ENCODE measurements at places on chromosomes 11 and 22.

DNA sequence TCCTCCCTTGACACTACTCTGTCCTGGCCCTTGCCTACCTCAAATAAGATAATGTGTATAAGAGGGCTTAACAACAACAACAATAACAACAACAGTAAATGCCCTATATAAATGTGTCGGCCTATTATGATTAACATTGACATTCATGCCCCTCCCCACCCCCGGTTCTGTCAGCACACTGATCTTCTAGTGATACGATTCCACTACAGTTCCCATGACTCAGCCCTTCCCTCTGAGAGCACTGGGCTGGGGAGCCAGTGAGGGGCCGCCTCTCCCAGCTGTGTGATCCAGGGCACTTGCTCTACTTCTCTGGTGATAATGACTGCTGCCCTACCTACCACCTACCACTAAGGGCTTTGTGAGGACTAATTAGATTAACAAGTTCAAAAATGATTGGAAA, 92.2 kb upstream of the PHOX2A start:
- DNase-seq, result no peak

DNA sequence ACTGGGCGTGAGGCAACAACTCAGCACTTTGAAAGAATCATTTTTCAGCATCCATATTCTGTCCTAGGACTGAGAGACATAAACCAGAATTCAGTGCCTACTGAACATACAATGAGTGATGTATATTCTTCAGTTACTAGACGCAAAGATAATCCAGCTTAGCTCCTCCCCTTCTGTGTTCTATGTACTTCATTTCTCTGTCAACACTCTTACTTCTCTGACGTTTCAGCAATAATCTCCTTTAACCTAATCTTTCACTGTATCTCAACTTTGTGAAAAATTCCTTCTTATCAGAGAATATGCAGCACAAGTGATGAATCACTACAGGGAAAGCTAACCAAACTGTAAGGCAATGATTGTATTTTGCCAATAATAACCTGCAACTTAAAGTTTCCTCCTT, 2.5 kb upstream of the OR51B5 start:
- DNase-seq, result no peak

GRCh38 chr11:69099180-69099579, 50.4 kb downstream of the TPCN2 start:
- DNase-seq, result no peak

GRCh38 chr11:119491753-119492510, 69.0 kb upstream of the THY1 start:
- no peak for DNase-seq

- DNase-seq, result no peak
Measured at GRCh38 chr22:25354456-25354855, 135.0 kb downstream of the CRYBB2 start.

DNA sequence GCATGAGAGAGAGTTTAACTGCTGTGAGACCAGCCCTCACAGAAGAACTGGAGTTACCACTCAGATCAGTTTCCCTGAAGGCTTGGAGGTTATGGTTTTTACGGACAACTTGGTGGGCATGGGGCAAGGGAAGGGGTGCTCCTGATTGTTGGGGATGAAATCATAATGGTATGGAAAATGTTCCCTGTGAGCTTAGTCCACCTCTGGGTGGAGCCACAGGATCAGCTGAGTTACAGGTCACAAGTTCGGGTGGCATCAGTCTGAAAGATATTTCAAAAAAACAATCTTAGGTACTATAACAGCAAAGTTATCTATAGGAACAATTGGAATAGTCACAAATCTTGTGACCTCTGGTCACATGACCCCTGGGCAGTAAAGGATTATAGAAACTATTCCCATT, 162.9 kb downstream of the DLG2 start:
- no peak for DNase-seq

DNA sequence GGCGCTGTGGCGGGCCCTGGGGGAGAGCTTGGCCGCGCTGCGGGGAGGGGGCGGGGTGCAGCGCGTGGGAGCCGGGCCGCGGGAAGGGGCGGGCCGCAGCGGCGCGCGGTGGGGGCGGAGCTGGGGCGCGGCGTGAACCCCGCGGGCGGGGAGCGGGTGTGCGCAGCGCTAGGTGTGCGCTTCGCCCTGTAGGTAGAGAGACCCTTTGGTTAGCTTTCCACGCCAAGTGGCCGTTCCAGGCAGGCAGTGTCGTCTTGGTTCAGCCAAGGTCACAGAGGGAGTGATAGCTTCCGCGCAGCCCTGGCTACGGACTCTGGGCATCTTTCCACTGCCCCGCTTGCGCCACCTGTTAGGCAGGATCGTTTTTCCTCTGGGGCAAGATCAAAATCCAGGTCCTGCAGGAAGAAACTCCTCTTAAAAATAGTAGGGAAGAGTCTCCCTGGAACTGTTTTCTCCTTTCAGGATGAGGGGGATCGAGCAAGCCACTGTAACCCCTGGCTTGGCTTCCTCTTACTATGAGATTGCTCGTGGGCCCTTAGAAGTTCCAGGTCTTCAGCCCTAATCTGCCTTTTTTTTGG, 434 bp downstream of the BANF1 start:
- DNase-seq, result peak; percentile 42

GRCh38 chr11:116409238-116409637, 363.5 kb downstream of the BUD13 start:
- no peak for DNase-seq

- DNase-seq, result no peak
Measured at GRCh38 chr11:118618991-118619375, 11.6 kb downstream of the PHLDB1 start.

GRCh38 chr11:130585545-130585944, 137.1 kb downstream of the ADAMTS15 start:
- DNase-seq, result no peak

- peak; percentile 86 for DNase-seq
Measured at GRCh38 chr22:31346733-31347250, 646 bp upstream of the PATZ1 start.

GRCh38 chr11:10930972-10931760, 73.3 kb upstream of the ZBED5 start:
- DNase-seq, result peak; percentile 87

GRCh38 chr22:38461414-38462081, 6.3 kb upstream of the KDELR3 start:
- DNase-seq, result peak; percentile 93

DNA sequence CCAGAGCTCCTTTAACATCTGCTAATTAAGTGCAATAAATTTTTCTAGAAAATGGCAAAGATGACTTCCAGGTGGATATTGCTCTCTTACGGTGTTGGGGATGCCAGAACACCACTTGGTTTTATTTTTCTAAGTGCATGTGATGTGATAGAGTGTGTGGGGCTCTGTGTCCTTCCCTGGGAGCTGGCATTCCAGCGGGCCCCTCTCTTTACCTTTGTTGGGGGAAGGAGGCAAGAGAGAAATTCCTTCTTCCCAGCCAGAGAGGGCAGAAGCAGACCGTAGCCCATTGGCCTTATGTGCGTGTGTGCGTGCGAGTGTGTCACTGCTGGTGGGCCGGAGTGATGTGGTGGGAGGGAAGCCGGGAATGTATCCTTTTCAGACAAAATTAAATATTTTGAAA, 17.2 kb downstream of the TEF start:
- DNase-seq, result no peak

GRCh38 chr11:45410391-45411227, 124.5 kb upstream of the SYT13 start:
- peak; percentile 71 for DNase-seq

GRCh38 chr11:74749127-74749964, 697 bp downstream of the RNF169 start:
- peak; percentile 48 for DNase-seq

DNA sequence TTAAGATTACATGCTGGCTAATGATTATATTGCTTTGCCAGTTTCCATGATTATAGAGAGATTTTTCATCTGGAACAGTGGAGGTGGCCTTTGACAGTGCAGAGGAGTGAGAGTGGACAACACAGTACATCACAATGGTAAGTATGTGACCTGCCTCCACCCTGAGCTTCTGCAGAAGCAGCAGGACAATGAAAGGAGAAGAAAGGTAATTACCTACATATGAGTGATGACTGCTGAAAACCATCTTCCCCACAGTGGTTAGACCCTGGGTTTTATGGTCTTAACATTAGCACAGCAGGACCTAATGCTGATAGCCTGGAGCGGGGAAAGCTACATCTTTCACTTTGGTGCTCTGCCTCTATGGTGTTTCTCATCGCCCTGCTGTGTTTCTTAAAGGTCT, 454.7 kb upstream of the DDI1 start:
- DNase-seq, result no peak

DNA sequence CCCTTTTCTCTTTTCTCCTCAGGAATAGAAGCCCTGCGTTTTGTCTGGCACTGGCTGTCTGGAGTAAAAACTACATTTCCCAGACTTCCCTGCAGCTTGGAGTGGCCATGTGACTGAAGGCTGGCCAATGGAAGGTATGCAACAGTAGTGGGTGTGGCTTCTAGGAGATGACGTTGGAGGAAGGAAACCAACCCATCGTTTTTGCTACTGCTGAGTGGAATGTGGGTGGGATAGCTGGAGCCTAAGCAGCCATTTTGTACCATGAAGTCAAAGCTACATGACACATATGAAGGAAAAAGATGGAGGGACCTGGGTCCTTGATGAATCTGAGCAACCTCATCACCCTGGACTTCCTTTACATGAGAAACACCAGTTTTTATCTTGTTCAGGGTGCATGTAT, 19.6 kb downstream of the FGF3 start:
- DNase-seq, result peak; percentile 43

- no peak for DNase-seq
Measured at GRCh38 chr11:123682696-123683410, 28.4 kb upstream of the SCN3B start.

- DNase-seq, result peak; percentile 30
Measured at GRCh38 chr11:7512525-7513233, 1.1 kb upstream of the PPFIBP2 start.

- no peak for DNase-seq
Measured at GRCh38 chr11:78425399-78426070, 7.9 kb upstream of the GAB2 start.

DNA sequence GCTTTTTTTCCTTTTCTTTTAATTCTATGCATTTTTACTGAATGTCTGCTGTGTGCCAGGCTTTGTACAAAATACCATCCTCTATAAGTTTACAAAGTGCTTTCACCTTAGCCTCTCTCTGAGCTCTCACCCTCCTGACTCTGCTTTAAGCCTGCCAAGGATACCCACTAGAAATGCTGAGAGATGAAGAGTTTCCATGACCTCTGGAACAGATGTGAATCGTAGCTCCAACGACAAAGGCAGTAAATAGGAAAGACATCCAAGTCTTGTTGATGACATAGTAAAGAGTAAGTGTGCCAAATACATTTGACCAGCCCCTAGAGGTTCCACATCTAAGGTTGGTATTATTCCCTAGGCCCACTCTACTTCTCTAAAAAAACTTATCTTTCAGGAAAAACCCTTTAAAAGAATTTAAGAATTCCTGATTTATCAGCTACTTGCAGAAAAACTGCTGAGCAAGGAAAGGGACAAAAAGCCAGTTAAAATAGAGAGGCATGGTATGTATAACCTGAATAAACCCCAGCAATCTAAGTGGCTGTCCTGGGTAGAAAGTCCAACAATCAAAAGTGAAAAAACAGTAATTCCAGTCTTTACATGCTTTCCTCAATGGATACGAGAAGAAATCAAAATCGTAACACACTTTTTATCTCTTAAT, 45.4 kb downstream of the GAB2 start:
- no peak for DNase-seq

DNA sequence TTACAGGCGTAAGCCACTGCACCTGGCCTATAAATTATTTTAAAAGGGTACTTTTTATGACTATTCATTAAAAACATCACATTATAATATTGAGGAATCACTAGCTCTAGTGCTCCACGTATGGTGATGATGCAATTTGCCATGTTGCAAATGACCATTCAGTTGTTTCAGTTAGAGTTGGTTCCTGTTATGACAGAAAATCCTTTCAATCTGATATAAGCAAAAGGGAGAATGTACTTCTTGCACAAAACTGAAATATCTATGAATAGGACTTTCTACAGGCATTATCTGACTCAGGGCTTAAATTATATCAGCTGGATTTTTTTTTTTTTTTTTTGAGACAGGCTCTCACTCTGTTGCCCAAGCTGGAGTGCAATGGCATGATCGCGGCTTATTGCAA, 45.6 kb upstream of the RRM1 start:
- no peak for DNase-seq

DNA sequence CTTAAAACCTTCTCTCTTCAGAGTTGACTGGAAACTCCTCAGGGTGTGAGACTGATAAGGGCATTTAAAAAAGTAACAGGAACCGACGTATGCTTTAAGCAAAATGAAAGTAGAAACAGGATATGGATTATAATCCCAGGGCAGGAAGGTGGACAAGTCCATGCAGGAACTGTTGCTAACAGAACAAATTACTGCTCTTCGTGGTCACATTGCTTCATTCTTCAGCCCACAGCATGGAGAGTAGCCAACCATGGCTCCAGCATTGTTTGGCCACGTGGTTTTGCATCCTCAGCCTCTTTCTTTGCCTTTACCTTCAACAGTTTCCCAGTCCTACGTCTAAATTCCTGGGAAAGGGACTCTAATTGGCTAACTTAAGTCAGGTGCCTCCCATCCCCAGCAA, 563.1 kb upstream of the ISX start:
- no peak for DNase-seq

GRCh38 chr11:15988693-15989231, 367.6 kb downstream of the SOX6 start:
- DNase-seq, result no peak

DNA sequence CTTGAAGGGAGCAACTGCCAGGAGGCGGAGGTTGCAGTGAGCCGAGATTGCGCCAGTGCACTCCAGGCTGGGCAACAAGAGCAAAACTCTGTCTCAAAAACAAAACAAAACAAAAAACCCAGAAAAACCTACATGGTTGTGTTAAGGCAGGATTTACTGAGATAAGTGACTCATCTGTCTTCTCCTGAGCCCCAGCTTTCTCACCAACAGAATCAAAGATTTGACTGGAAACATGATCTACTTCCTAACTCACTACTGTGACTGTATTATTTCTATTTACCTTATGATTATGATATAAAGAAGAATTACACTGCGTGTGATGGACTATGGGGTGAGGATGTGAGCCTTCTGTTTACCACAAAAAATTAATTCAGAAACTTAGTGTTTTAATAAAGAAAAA, 21.8 kb downstream of the FAM118B start:
- DNase-seq, result no peak

- DNase-seq, result no peak
Measured at GRCh38 chr11:70604630-70605467, 206.5 kb downstream of the CTTN start.

GRCh38 chr11:94424662-94425061, 23.4 kb upstream of the GPR83 start:
- no peak for DNase-seq
